ENCODE measurements at places on chromosomes 6 and 20.

- DNase-seq: no peak
Observed at GRCh38 chr20:31566658-31567379, 38.3 kb upstream of the ID1 start.

DNA sequence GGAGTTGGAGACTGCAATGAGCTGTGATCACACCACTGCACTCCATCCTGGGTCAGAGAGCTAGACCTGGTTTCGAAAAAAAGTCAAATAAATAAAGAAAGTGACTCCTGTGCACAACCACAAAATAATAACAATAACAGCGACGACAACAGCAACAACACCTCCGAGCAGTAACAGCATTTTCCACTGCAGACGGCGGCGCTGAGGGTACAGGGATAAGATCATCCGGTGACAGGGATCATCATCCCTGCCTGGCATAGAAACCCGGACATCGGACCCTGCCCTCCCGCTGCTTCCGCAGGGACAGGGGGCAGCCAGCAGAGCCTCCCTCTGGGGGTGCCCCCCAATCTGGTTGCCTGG is 11.5 kb downstream of the SRXN1 start:
- no peak for DNase-seq

- no peak for DNase-seq
Observed at GRCh38 chr6:11332463-11332862, 100.0 kb upstream of the NEDD9 start.

DNA sequence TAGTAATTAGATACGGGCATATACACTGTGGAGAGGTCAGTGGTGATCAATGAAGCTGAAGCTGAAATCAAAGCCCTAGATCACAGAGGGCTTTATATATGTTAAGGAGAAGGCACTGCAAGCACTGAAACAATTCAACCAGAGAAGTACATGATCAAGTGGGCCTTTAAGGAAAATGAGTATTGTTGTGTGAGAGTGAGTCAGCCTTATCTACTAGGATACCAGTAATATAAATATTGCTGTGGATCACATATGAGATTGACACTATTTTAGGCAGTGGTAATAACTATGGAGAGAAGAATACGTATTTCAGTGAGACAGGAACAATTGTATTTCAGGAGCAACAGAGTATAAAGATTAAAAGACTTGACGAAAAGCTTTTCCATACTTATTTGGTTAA is 1172.2 kb upstream of the GJE1 start:
- DNase-seq: no peak

- no peak for DNase-seq
Observed at GRCh38 chr6:137025786-137026730, 18.7 kb downstream of the IL20RA start.

DNA sequence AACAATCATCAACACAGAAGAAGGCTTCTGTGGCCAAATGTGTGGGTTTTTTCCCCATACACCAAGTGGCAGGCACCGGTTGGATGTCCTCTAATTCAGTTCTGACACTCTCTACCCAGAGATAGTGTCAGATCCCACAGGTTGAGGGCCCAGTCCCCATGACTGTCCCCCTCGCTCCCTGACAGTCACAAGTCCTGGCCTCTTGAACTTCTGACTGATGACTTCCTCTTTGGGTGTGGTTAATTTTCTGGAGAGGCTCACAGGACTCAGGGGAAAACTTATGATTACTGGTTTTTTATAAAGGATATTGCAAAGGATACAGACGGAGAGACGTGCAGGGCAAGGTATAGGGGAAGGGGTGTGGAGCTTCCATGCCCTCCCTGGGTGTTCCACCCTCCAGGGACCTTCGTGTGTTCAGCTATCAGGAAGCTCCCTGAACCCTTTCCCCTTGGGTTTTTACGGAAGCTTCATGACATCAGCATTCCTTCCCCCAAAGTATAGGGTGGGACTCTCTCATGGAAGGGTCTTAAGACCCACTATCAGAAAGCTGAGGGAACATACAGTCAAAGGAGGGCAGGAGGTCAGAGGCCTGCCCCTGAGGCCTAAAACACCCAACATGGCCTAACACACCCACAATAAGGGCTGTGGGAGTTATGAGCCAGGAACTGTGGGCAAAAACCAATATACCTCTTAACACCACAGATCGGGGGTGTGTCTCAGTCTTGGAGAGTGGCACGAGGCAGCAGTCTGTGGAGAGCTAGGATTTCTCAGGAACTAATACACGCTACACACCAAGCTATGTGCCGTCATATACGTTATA is 33.3 kb downstream of the FARS2 start:
- no peak for DNase-seq

- no peak for DNase-seq
Observed at GRCh38 chr20:35021063-35021462, 65.4 kb downstream of the MYH7B start.

- DNase-seq: no peak
Observed at GRCh38 chr6:157558487-157559200, 177.7 kb downstream of the ZDHHC14 start.

GRCh38 chr6:33724102-33725023 is 12.9 kb upstream of the UQCC2 start:
- DNase-seq: no peak

DNA sequence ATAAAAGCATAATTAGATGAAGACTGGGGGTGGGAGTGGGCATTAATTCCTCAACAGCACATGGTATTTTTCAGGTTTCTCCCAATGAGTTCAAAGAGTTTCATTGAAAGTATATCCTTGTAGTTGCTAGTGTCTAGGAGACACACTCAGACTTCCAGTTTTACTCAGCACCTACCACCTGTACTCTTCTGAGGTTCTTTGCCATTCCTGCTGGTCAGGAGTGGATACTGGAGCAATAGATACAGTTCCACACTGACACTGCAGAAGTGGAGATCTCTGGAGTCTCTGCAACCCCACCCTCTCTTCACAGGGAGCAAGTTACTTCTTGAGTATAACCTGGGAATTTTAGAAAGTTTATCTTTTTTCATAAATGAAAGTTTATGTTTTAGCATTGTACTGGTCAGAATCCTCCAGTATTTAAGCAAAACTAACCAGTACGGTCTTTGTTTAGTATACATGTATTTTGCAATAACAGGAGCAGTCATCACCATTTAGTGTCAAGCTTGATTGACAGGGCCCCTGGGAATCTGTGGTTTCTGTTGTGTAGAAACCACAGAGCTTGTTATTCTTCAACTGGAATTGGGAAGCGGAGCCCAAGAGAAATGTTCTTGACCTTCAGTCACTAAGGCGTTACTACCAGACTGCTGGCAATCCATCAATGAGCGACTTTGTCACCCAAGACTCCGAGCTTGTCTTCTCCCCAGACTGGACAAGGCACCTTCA is 148.1 kb downstream of the ZDHHC14 start:
- no peak for DNase-seq

GRCh38 chr20:8589956-8590355 is 457.9 kb downstream of the PLCB1 start:
- DNase-seq: no peak

DNA sequence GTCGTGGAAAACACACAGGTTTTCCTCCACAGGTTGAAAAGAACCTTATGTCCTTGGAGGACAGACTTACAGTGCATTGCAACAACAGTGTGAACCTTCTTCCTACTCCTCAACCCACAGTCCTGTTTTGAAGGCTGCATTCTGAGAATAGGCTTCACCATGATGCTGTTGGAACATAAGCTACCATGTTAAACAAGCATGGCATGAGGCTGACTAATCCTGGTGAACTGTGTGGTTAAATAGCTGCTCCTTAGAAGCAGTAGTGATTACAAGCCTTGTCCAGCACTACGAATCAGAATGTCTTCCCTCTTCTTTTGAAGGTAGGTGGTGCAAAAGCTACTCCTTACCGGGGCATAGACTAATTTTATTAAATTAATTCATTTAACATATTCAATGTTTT is 368.5 kb upstream of the EPHA7 start:
- no peak for DNase-seq

DNA sequence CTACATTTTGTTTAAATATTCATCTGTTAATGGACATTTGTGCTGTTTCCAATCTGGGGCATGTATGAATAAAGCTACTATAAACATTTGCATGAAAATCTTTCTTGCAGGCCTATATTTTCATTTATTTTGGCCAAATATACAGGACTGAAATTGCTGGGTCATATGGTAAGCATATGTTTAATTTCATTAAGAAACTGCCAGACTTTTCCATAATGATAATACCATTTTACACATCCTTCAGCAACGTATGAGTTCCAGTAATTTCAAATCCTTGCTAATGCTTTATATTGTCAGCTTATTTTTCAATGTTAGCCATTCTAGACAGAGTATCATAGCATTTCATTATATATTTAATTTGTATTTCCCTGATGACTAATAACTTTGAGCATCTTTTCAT is 51.0 kb downstream of the GPR6 start:
- DNase-seq: no peak

DNA sequence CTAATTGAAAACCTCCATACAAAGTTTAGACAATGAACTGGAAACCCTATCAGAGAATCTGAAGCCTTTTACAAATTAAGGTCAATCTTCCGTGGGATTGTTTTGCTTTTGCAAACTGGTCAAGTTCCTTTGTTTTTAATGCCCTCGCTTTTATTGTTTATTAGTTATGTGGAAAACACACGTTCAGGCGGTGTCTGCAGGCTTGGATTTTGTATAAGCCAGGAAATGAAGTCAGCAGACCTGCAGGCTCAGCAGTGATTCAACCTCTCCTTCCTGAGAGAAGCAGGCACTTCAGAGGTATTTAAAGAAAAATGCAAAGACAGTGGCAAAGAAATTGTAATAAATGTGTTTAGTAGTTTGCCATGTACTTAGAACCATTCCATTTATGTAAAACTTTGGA is 103.4 kb upstream of the PDE10A start:
- no peak for DNase-seq
